ENCODE measurements at places on chromosomes 2 and 18. TPM values are rescaled to one million over a fixed set of nuclear protein-coding genes. Genes with fewer than 3 reads are reported as not detected.
A peak's percentile ranks its signal among the peaks of the same experiment; 100 is the strongest.

GRCh38 chr2:231374771-231375170 lies 20.7 kb upstream of the B3GNT7 start:
- no peak for DNase-seq

PARD6G gene
- 4.7 TPM for total RNA-seq

DNA sequence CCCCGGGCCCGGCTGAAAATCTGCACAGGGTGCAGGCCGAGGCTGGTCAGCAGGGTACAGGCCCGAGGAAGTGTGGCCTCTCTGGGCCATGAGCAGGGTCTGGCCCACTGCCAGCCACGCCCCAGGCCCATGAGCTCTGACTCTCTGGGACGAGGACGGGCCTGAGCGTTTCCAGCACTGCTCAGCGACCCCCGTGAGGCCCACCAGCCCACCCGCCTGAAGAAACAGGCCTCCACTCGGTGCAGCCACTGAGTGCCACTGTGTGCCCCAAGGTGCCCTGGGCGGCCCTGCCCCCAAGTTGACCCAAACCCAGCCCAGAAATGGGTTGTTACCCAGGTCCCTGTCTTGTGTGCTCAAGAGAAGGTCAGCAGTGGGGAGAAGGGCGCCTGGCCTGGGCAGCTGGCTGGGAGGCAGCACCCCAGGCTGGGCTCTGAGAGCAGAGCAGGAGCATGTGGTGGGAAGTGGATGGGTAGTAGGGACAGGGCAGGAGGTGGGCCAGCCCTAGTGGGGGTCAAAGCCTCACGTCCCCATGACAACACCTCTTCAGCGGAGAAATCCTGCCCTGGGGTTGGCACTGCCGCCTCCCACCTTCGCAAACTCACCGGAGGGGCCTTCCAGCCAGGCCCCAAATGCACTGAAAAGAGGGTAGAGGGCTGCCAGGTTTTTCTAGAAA lies 2.1 kb upstream of the SNED1 start:
- DNase-seq, result no peak

DNA sequence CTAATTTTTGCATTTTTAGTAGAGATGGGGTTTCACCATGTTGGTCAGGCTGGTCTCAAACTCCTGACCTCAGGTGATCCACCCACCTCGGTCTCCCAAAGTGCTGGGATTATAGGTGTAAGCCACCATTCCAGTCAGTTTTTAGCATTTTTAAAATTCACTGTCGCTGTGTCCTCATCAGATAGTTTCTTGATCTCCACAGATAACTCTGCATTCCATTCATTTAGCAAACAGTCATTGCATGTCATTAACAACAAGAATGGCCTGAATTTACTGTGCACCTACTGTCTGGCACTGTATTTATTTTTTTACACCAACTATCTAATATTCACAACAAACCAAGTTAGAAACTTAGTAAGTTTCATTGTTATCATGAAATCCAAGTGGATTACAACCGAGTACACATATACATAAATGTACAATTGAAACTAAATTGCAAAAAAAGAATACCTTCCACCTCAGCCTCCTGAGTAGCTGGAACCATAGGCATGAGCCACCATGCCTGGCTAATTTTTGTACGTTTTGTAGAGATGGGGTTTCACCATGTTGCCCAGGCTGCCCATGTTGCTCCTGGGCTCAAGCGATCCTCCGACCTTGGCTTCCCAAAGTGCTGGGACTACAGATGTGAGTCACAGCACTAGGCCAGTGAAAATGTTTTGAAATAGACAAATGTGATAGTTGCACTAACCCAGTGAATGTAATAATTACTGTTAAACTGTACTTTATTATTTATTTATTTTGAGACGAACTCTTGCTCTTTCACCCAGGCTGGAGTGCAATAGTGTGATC lies 4.3 kb downstream of the MCEE start:
- no peak for DNase-seq

DNA sequence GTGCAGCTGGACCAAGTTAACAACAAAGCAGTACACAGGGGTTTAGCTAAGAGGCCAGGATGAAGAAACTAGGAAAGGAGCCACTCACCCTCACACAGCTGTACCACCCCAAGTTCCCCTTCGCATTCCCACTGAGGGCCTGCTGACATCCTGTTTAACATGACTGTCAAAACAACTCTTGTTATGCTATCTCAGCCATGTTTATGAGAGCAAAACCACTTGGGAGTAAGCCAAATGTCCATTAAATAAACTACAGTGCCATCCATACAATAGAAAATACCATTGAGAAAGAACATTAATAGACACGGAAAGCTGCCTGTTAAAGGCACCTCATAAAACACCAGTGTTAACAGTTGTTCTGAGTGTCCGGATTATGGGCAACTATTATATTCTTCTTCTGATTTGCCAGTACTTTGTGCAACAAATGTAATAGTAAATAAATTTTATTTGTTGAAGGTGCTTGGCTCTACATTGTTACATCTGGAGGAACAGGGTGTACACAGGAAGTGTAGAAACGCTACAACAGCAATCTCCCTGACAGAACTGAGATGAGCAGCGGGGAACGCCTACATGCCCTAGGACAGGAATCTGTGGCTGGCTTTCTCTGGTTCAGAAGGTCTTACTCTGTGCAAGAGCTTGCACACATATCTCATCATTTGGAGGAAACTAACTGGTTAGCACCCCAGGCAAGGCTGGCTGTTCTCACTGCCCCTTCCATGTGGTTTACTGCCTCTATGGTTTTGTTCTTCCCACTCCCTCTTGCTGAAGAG lies 85.6 kb downstream of the EHD3 start:
- peak; percentile 20 for DNase-seq

DNA sequence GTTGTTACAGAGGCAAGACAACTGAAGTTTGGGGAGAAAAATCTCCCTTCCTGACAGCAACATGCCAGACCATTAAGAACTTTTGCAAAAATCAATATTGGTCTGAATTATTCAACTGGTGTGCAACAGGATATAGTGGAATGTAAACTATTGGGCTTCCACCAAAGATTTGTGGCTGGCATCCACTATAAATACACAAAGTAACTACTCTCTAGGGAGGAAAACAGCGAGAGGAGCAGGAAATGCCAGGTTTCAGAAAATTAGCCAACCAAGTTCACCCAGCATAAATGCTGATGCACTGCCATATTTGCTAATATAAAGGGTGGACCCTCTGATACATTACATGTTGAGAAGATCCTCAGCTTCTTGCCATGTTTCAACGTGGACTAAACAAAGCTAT lies 267.6 kb upstream of the LYPD1 start:
- DNase-seq, result no peak

SMC6 gene
- 23.3 TPM for total RNA-seq

DNA sequence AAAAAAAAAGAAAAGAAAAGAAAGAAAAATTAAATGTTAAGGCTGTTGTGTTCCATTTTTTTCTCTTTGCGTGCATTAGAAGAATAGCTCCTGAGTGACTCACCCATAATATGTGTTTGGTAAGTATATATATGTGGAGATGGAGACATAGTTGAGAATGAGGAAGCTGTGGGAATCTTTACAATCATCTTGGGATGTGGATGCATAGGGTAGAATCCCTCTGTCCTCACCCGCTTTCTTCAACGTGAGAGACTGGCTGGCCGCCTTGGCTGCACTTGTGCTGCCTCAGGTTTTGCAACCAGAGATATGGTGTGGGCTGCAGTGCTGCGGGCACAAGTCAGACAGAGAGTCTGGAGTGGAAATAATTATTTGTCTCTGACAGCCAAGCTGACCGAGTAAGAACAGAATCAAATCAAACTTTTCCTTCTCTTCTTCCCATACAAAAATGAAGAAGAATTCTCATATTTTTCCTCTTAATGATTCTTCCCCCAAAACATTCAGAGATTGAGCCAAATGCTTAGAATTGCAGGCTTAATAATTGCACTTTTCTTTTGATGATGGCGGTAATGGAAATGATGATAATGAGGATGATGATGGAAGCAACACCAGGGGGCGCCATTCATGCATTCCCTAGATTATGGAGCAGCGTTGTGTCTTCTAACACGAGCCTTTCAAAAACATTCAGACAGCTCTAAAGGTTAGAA lies 48.5 kb downstream of the SERPINB7 start:
- DNase-seq, result peak; percentile 15

CCT7 gene
- 313 TPM for total RNA-seq

DNA sequence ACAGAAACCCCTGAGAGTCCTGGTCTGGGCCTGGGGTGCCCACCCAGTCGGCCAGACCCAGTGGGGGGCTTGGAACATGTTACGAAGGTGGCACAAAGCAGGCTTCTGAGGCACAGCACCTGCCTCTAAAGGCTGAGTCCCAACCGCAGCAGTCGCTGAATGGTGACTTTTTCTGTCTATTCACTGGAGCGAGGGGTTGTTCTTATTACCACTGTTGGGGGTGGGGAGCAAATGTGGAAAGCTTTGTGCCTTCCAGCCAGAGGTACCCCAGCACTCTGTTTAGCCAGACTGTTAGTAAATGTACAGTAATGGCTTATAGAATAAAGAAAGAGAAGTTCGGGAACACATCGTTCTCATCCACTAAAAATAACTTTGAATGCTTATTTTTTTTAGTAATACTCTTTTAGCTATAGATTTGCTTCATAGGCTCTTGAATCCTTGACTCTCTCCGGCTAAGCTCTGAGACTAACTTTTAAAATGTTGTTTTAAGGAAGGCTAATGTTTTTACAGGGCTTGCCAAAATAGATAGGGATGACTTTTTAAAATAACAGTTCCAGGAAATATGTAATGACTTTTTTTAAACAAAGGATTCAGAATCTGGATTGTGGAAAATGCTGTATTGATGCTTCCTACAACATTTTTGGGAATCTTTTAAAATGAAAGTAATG lies 23.4 kb upstream of the PTPN2 start:
- DNase-seq, result no peak

DNA sequence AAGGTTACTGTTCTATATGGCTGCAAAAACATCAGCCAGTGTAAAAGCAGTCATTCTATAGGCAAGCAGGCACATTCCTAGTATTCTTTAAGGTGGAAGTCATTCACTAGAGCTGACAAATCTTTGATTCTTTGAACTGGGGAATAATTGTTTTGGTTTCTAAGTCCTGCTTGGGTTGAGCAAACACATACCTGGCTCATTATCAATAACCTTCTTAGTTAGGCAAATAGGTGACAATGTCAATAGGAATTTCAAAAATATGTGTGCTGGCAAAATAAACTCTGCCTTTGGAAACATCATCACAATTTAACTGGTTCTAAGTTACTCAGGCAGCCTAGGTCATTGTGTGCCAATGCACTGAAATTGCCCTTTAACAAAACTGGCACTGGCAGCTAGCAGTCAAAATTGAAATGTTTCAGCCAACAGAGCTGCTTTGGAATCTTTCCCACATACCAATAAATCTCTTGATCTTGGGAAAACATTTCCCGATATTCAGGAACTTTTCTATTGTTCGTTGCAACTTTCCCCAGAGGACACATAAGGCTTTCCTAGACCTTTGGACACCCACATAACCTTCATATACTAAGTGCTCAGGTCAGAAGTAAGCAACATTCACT lies 402.0 kb upstream of the MMADHC start:
- DNase-seq, result no peak

NOSTRIN gene
- 2.8 TPM for total RNA-seq

DNA sequence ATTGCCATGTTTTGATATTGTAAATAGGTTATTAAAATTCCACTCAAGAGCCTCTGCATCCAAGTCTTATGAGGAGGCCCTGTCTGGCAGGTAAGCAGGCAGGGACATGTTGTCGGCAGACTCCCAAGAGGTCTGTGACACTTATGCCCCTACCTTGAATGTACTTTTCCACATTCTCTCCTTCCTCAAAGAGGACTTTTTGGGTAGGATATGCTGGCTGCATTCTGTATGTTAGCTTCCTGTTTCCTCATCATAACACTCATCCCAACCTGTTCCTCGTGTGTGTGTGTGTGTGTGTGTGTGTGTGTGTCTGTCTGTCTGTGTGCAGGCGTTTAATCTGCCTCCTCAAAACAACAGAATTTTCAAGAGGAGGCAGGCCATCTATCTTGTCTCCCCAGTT lies 75.3 kb downstream of the USP40 start:
- no peak for DNase-seq

DNA sequence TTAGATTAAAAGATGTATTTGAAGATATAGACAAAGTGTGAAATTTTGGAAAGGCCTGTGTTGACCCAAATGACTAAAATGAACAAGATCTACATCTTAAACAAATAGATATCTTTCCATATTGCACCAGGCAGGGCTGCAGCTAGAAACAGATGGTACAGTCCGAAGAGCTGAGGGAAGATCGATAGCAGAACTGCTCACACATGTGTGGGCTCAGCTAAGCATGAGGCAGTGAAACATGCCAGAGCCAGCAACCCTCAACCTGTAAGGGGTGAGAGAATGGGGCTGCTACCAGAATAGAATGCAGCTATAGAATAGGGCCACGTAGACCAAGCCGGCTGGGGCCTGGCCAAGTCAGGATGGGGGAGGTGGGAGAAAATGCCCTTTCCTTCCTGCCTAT lies 87.8 kb downstream of the SLC5A7 start:
- DNase-seq, result no peak

MTA3 gene
- 77.4 TPM for total RNA-seq

DNA sequence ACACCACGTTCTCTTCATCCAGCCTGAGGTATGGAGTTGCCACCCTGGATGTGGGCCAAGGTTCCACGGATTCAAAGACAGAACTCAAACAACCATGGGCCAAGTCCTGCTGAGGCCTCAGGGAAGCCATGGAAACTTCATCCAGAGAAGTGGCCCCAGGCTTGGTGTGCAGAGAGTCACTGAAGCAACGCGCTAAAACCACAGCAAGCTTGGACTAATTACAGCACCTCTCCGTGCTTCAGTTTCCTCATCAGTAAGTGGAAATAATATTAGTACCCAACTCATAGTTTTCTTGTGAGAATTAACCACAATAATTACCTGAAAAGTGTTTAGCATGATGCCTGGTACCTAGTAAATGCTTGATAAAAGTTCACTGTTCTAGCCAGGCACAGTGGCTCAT lies 19.2 kb upstream of the AP1S3 start:
- DNase-seq, result no peak

DNA sequence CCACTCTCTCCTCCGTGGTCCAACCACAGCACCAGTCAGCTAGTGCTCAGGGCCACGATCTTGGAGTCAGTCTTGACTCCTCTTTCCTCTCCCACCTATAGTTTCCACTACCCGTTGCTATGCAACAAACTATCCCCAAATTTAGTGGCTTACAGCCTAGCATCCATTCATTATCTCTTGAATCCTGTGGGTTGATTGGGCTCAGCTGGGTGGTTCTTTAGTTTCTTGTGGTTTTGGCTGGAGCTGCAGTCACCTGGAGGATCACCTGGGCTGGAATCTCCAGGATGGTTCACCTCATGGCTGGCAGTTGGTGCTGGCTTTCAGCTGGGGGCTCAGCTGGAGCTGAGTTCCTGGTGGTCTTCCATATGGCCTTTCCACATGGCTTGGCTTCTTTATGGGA lies 149.9 kb downstream of the ASB1 start:
- DNase-seq, result no peak

DNA sequence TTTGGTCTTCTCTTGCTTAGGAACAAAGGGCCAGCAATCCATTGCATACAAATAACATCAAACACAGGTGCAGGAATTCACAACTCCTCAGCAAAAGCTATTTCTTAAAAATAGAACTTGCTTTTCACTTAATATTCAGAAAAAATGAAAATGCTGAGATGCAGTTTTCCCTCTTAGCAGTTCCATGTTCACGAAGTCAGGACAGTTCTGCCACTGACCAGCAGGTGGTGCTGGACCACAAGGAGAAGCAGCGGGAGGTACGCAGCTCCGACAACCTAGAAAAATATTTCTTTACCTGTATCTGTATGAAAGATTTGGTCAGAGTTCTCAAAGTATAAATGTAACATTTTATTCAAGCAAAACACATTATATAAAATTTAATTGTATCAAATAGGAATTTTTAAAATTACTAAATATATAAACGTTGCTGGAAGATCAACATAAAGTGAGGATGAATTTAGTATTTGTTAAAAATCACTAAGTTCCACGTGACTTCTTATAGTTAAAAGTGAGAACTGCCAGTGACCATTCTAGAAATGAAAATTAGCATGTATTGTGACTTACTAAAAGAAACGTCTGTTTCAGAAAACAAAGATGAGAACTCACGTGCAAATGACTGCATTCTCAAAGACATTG lies 48.8 kb downstream of the ADNP2 start:
- DNase-seq, result peak; percentile 33
